ENCODE measurements at places on chromosomes 4 and X.

GRCh38 chr4:141346144-141346543, 125.4 kb downstream of the ZNF330 start:
- peak; percentile 55 for DNase-seq

DNA sequence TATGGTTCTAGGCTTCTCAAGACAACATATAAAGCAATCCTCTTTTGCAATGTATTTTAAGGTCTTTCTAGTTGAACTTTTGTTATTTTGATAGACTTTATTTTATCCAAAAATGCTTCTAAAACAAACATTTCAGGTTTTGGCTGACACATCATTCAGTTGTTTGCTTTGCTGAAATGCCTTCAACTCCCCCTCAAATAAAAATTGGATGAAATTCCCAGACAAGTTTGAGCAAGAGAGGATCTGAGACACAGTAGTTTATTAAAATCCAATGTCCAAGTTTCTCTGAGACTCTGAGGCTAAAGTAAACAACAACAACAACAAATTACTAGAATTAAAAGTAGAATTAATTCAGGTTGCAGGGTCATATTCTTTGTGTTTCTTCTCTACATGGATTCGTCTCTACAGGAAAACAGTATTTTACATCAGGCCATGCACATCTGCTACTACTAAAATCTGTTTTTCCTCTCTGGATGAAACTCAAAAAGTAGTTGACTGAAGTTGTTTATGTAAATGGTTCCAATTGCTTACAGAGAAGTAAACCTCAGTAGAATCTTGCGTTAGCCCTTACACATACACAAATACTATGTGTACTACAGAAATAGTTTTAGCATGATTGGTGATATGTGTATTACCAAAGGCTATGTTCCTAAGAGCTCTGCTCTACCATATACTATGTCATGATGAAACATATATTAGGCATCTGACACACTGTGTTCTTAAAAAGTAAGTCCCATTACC, 64.9 kb downstream of the PRSS12 start:
- DNase-seq = no peak

DNA sequence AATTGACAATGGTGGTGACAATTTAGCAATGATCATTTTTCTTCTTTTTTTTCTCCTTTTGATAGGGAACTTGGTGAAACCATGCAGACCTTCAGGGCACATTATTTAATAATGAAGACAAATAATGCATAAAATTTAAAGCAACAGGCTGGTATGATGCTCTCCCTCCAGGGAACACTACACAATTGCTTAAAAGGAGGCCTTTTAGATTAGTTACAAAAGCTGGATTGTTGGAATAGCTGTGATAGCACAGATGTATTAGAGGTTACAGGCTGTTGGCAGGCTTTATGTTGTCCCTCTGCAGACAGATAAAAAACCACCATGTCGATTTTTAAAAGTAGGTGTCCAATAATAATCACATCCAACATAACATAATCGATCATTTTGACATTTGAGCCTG, 307.0 kb downstream of the ADGRL3 start:
- DNase-seq = no peak

DNA sequence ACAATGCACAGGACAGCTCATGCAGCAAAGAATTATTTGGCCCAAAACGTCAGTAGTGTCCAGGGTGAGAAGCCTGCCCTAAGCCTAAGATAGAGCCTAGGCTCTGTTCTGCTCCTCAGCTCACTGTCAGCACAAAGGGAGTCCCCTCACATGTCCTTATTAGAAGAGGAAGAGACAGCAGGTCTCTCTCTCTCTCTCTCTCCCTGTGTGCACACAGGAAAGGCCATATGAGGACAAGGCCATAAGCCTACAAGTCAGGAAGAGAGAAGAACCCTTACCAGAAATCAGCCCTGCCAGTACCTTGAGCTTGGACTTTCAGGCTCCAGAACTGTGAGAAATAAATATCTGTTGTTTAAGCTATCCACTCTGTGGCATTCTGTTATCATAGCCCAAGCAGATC, 20.4 kb downstream of the FAM184B start:
- no peak for DNase-seq

GRCh38 chr4:85715991-85716737, 241.2 kb downstream of the ARHGAP24 start:
- no peak for DNase-seq

DNA sequence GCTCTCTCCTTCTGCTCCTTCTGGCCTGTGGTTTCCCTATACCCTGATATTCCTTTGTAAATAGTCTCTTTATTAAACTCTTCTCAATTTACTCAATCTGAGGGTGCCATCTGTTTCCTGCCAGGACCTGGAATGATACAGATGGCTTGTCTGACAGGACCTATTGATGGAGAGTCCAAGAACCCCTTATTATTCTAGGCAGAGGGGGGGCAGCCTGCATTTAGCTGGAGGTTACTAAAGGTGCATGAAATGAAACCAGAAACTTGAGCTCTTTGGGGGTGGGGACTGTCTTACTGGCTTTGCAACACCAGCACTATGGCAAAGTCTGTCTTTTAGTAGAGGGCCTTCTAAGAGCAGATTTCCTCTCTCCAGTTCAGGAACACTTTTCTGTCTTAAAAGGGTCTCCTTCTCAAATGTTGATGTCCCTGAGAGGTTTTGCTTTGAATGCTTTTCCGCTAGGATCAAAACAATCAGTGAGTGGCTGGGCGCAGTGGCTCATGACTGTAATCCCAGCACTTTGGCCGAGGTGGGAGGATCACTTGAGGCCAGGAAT, 162.5 kb upstream of the MED14 start:
- DNase-seq = no peak

- no peak for DNase-seq
Measured at GRCh38 chr4:37994569-37994968, 34.4 kb downstream of the PTTG2 start.

- no peak for DNase-seq
Measured at GRCh38 chrX:119685225-119686066, 7.5 kb downstream of the SEPTIN6 start.

- DNase-seq = no peak
Measured at GRCh38 chrX:102599951-102600579, 750 bp downstream of the ARMCX5 start.

- DNase-seq = no peak
Measured at GRCh38 chrX:94814216-94814615, 1140.2 kb downstream of the FAM133A start.

DNA sequence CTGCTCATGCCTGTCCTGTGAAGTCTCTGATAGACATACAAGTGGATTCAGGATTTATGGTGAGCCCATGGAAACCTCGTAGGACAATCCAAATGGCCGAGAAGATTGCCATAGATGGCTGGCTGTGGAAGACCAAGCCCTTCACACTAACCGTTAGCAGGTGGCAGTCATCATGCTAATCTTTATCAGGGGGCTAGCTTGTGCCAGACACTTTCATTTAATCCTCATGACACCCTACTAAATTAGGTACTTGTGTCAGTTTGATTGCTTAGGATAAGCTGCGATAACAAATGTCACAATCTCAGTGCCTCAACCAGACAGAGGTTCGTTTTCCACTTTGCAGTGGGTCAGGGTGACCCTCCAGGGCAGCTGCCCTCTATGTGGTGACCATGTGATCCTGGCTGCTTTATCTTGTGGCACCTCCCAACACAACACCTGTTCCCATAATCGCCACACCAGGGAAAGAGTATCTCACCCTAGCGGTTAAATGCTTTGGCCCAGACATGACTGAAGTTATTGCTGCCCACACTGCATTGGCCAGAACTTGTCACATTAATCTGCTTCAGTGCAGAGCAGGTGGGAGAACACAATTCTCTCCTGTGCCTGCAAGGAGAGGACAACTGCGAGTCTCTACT, 60.8 kb downstream of the REPS2 start:
- no peak for DNase-seq

GRCh38 chr4:52713456-52713937, 37.7 kb downstream of the ERVMER34-1 start:
- no peak for DNase-seq

DNA sequence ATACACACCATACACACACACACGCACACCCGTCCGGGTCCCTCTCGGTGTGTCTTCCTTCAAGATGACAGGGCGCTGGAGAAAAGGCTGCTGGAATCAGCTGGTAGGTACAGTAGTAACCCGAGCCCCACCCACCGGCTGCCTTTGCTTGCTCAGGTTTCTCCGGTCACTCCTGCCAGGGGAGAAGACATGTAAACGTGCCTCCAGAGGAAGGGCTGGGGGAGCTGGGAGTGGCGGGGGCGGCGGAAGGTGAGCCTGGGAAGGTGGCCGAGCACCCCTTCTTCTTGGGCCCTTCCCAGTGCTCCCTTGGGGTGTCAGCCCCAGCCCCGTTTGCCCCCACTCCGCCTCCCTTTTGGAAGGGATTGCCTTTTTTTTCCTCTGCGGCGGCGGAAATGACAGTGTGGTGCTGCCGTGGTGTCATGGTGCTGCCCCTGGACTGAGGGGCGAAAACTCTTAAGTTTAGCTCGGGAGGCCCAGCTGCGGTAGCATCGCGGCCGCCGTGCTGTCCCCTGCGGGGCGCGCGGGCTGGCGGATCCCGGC, at the start of gene MID2:
MID2 (plus strand) TSS at position 169 of the 540 bp plus-strand sequence. CDS start 561 bp downstream, outside the sequence.
- peak; percentile 46 for DNase-seq

DNA sequence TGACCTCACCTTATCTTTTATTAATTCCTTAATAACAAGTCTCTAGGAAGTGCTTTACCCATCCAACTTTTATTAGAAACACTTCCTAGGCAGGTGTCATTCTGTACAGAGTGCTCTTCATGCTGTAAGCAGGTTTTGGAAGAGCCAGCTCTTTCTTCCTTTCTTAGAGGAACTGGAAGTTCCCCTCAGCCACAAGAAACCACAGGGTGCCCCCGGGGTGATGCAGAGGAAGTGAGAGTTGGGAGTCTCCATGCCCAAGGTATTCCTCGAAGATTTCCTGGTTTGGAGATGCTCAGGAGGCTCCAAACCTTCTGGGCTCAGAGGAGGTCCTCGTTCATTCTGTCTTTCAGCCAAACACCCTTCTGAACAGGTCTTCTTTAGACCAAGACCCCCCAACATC, 83.8 kb downstream of the EGF start:
- DNase-seq = no peak

- no peak for DNase-seq
Measured at GRCh38 chr4:74439952-74440351, 5.0 kb upstream of the AREG start.

DNA sequence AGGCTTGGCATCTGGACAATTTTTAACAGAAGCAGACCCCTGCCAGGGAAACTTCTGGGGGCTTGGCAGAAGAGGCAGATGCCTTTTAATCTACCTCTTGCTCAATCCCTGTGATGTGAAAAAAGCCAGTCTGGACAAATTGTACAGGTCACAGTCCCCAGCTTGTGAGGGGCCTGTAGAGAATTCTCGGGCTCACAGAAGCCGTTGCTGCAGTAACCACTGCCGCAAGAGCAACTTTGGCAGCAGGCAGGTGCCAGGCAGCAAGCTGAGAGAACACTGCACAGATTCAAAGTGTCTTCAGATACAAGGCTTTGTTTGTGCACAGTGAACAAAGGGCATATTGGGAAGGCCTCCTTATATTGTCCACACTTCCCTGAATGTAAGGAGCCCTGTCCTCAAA, 11.7 kb downstream of the GPKOW start:
- DNase-seq = no peak

DNA sequence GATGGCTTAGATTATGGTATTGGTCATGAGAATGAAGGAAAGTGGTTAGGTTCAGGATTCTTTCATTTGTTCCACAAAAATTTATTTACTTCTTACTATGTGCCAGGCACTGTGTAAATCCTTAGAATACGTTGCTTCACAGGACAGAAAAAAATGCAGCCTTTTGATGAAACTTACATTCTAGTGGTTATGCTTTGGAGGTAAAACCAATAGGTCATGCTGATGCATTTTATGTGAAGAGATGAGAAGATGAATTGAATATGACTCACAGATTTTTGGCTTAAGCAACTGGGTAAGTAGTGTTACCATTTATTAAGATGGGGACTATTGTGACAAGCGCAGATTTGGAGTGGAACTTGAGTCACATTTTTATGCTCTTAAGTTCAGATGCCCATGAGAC, 165.3 kb downstream of the GLRA2 start:
- DNase-seq = no peak

- DNase-seq = no peak
Measured at GRCh38 chr4:8599657-8600056, 7.1 kb downstream of the CPZ start.

GRCh38 chr4:122716825-122717448, 15.6 kb upstream of the BBS12 start:
- DNase-seq = peak; percentile 27

- DNase-seq = no peak
Measured at GRCh38 chrX:85107407-85107806, 103.7 kb downstream of the APOOL start.

- DNase-seq = no peak
Measured at GRCh38 chrX:22577181-22577580, 304.5 kb downstream of the CBLL2 start.

DNA sequence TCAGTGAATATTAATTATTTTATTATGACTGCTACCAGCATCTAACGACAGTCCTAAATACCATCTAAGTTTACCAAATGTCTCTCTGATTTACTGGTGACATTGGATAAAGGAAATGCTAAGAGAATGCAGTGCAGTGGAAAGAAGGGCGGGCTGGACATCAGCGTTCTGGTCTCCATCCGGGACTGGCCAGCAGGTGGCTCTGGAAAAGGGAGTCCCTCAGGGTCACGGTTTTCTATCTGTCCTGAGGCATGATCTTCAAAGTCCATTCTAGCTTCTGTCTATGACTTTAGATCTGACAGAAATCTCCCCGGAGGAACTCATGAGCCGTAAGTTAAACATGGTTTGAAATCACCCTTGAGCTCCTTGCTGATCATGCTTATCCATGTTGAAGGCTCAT, 3.3 kb downstream of the TRIM2 start:
- no peak for DNase-seq

GRCh38 chr4:73869130-73870055, at the start of gene CXCL1:
Gene CXCL1, plus strand, starts transcription at chr4:73869393. Its CDS starts 78 bp downstream, at chr4:73869471.
- DNase-seq = peak; percentile 2

DNA sequence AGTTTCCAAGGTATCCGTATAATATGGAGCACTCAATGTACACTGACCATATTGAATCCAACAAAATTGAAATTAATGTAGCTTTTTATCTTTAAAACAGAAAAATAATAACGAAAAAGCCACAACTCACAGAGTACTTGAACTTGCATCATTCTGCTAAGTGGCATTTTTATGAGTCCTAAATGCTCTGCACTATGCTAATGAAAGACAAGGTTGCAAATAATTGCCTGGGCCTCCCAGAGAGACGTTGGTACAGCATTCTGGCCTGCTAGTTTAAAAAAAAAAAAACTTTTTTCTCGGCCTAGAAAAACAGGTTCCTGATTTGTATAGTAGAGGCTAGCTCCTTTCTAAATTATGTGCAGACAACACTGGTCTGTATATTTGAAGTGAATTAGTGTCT, 4.3 kb upstream of the FAM9B start:
- DNase-seq = no peak
